ENCODE measurements at places on chromosomes 5 and 9.

- DNase-seq: no peak
These were observed 1.6 kb downstream of the MGAT4B start for GRCh38 chr5:179805070-179805528.

- DNase-seq: no peak
These were observed 11.9 kb upstream of the C1QTNF2 start for GRCh38 chr5:160382346-160382745.

- no peak for DNase-seq
These were observed 7.2 kb downstream of the CYSTM1 start for GRCh38 chr5:140182075-140182711.

GRCh38 chr5:17325770-17326599 is 108.6 kb downstream of the BASP1 start:
- DNase-seq: no peak

GRCh38 chr5:1172670-1173404 is 28.6 kb upstream of the SLC6A19 start:
- no peak for DNase-seq

DNA sequence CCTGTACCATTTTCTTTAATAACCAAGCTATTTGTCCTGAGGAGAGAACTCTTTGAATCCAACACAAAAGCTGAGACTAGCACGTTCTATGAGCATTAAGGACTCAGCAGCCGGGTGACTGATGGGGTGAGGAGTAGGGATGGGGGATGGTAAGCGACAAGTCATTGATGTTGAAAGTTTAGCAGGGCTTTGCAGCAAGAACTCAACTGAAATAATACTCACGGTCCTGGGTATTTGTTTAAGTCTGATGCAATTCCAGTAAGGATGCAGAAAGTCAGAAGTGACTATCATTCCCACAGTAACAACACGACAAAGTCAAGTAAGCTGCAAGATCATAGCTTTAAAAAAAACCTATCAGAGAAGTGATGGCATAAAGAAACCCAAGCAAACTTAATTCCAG is 131.1 kb downstream of the ACTL7B start:
- no peak for DNase-seq

DNA sequence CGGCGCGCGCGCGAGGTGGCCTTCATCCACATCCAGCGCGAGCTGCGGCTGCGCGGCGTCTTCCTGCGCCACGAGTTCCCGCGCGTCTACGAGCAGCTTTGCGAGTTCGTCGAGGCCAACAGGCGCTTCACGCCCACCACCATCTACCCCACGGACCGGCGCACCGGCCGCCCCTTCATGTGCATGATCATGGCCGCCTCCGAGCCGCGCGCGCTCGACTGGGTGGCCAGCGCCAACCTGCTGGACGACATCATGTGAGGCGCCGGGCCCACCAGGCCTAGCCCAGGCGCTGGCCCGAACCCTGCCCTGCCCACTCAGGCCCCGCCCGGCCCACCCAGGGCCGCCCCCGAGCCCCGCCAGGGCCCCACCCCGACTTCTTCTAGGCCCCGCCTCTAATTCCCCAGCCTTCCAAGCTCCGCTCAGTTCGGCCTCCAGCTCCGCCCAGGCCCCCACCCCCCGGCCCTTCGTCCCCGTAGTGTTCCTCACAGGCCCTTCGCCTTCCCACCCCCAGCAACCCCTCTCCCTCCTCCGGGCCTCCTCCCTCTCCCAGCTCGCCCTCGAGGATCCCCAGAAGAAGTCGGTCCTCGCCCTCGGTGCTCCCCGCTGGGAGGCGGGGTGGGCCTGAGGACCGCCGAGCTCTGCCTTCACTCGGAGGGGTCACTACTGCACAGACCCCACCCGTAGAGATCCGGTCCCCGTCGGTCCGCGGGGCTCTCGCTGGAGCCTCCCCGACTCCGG is 2.0 kb upstream of the PHPT1 start:
- DNase-seq: no peak

DNA sequence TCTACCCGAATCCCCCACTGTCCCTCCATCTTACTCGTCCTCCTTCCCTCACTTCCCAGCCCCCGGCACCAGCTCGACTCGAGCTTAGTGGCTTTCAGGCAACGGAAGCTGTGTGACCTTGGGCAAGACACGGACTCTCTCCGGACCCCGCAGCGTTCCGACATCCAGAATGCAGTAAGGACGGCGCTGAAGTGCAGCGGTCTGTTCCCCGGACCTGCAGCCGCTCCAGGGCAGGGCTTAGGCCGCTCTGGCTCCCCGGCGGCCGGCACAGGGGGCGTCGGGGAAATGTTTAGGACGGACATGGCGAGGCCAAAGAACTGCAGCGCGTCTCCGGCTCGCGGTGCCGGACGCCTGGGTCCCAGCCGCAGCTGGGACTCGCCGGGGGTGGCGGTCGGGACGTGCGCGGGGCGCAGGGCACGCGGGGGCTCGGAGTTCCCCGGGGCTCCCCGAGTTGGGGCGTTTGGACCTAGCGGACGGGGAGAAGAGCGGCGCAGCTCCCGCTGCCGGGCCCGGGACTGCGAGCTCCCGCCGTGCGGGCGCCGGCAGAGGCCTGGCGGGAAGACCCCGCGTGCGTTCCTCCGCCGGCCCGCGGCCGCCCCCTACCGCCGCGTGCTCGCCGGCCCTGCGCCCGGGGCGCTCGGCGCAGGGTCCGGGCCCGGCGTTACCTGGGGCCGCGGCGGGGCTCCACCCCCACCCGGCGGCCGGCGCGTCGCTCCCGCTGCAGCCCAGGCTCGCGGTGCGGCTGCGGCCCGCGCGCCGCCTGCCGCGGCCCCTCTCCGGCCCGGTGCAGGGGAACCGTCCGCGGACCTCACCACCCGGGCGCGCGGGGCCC is 5.6 kb upstream of the RNF44 start:
- no peak for DNase-seq

DNA sequence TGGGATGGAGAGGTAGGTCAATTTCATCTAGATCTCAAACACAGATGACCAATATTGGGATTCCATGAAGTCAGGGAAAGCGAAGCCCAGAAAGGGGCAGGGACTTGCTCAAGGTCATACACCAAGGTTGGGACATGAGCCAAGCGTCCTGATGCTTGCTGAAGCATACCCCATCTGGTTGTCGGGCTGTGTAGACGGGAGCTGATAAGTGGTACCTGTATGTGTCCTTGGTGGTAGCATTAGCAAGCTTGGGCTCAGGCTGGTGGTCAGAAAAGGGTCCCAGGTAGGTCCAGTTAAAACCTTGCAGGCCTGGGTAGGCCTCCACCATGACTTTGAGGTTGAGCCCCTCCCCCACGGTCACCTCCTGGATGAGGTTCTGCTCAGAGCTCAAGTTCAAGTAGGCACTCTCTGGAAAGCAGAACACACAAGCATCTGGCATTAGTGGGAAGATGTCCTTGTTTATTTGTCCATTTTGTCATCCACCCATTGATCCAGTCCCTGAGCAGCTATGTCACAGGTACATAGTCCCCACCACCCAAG is 13.2 kb downstream of the CSF1R start:
- no peak for DNase-seq

Measured in stimulated activated CD8-positive, alpha-beta memory T cell treated with anti-CD3 and anti-CD28 coated beads, Interleukin-4, amount 100 ng/mL, for 1 hour (primary cell).